Stimulated activated CD8-positive, alpha-beta memory T cell treated with anti-CD3 and anti-CD28 coated beads, Interleukin-7, amount 100 ng/mL, for 4 hours (primary cell): ENCODE measurements at places on chromosomes 1 and 21.

DNA sequence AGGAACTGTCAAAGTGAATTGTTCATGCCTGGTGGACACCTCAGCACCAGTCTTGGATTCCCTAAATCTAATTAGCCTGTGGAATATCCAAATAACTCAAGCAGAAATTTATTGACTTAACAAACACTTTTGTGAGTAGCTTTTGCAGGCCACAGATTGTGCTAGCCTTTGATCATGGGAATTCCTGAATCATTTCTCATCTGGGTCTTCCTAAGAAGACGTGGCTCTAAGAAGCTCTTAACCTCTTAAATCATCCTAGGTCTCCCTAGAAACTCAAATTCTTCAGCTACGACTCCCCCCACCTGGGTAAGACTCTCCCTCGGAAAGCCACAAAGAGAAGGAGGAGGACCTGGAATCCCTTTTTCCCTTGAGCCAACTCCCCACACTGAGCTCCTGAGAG, 53.8 kb upstream of the PSEN2 start:
- no peak for DNase-seq

DNA sequence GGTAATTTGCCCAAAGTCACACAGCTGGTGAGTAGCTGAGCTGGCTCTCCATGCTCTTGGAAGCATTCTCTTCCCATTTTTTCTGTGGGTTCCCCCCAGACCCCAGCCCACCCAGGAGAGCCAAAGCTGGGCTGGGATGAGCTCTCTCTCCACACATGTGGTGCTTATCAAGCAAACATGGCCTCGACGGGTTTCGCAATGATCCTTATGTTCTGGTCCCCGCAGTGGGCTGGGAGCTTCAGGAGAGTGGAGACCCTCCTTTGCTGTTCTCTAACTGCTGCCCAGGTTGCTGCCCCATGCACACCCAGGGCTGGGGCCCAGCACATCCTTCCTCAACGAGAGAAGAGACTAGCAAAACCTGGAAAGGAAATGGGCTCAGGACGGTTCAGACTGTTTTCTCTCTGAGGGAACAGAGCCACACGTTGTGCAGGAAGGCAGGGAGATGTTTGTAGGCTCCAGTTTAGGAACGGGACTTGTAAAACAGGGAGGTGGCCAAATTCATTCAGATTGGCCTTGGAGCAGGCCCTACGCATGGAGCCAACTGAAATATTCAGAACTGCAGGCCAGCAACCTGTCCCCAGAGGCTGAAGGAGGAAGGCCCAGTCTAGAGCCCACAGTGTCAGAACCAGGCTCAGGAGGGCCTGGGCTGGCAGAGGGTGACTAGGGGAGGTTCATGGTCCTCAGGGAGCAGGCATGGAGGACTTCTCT, 27.2 kb upstream of the CSF1 start:
- DNase-seq = no peak

DNA sequence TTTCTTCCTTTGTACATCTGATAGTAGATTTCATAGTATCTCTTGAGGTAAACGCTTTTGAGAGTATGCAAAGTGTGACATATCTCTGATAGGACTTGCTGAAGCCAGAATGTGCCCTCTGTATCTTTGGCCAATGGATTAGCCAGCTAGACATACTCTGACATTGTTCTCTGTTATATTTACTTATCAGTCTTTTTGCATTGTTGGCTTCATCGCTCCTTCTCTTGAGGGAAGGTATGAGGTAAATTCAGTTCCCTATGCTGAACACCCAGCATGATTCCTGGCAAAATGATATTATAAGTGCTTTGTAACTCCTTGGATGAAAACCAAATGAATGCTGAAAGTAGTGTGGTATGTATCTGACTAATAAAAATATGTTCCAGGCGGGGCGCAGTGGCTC, 163.2 kb upstream of the CACYBP start:
- no peak for DNase-seq

GRCh38 chr21:14542638-14543037, 3.5 kb downstream of the SAMSN1 start:
- no peak for DNase-seq

DNA sequence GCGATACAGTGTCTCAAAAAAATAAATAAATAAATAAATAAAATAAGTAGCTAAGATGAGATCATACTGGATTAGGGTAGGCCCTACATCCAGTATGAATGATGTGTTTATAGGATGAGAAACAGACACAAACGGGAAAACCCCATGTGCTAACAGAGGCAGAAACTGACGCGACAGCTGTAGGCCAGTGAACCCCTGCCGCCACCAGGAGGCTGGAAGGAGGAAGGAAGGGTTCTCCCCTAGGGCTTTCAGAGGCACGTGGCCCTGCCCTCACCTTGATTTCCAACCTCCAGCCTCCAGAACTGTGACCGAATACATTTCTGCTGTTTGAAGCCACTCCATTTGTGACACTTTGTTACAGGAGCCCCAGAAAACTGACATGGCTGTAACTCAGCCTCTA, 38.5 kb downstream of the CHD5 start:
- DNase-seq = no peak

DNA sequence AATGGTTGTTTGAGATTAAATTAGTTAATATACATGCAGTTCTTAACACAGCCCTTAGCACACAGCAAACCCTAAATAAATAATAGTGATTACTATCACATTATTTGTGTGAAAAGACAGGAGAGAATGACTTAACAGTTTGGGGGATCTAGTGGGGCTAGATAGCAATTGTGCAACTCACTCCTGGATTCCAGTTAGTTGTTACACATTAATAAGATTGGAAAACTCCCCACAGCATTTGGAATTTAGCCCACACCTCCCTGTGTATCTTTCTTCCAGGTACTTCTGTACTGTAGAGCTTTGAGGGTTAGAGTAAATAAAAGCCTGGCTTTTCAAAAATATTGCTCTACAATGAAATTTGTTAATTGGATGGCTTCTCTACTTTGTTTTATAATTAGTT, 93.2 kb downstream of the KCTD3 start:
- no peak for DNase-seq

DNA sequence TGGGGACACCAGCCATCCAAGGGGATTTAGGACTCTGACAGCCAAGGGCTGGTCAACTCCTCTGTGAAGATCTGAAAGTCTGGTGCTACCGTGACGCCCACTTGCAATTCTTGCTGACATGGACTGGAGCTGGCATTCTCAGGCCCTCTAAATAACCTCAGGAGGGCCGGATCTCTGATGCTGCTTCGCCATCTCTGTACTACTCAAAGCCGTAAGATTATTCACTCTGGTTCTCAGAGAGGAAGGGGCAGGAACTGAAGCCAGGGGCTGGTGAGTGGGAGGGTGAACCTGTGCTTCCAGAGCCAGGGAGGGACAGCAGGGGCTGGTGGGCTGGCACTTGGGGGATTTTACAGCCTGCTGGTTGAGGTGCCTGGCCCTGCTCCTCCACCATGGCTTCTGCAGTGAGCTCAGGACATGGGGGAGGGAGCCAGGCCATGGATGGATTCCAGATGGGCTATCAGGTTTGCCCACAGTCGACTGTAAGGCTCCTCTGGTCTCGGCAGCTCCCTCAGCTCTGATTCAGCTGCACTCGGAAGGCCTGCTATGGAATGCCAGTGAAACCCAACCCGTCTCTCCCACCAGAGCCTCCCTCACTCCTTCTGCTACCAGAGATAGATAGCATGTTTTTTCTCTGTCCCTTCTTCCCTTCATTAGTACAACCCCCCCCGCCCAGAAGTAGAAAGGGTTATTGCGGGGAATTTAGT, 84.5 kb downstream of the PLXNA2 start:
- no peak for DNase-seq

- DNase-seq = no peak
These were observed 21.4 kb downstream of the FRRS1 start for GRCh38 chr1:99745061-99745460.

- no peak for DNase-seq
These were observed 141.7 kb upstream of the EDN2 start for GRCh38 chr1:41626146-41626545.

DNA sequence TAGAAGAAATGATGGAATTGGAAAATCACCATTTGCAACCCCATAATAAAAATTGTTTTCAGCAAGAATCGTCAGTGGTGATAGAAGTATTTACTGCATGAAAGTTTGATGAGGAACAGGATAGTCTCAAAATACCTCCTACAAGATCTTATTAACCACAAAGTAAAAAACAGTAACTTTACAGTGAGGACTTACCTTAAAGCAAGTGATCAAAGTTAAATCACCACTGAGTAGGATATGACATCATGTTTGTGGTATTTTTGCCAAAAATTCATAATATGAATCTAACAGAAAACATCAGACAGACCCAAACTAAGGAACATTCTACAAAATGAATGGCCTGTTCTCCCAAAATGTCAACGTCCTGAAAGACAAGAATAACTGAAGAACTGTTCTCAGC, 19.9 kb downstream of the ALDH9A1 start:
- DNase-seq = no peak

- DNase-seq = no peak
These were observed 24.1 kb downstream of the DSTYK start for GRCh38 chr1:205187420-205187819.

DNA sequence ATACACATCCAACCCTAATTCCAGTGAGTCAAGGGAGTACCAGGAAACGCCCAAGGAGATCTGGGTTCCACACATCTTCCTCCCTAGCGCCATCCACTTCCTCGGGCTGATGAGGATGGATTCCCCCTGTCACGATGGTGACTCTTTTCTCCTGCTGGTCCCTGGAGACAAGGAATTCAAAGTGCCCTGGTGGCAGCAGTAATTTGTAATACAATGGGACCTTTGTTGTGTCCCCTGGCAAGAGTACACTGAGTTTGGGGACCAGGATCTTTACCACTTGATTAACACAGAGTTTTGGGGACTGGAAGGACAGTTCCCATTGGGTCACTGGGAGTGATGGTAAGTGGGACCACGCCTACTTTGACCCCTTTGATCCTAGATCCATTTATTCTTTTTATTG, 9.4 kb upstream of the JAK1 start:
- DNase-seq = no peak

DNA sequence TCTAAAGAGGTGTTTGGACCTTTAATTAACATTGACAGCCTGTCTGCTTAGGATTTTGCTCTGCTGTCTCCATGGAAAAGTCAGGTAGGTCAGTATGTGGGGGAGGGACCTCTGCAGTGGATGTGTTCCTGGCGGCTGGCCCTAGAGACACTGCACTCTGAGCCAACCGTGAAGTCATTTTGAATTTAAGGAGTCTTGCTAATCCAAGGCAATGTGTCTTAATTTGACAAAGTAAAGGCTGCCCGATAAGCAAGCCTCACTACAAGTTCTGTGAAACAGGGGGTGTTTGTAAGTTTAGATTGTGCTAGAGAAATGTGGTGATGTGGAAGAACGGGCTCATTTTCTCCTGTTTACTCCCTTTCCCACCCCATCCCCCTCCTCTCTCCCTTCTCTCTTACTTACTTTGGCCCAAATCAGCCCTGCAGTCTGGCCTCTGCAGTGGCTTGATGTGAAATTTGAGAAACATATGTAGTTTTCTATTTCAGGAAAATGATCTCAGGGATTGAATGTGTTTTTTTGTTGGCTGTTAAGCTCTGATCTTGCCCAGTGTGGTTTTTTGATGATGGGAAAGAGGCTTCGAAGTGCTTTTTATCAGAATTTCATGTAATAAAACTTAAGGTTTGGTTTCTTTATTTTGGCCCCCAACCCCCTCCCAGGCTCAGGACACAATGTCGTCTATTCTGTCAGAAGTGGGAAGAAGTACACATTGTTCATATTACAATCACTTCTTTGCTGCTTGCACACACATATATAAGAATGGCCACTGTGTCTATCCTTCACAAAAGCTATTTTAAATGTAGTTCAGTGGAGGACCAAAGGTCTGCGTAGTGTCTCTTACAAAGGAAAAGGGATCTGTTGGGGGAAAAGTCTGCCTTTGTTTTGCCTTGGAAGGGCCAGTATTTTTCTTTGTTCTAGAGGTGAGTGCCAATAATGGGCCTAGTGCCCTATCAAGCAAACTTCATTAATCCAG, 96.6 kb downstream of the FGGY start:
- no peak for DNase-seq

GRCh38 chr1:80841261-80841660, 959.5 kb upstream of the ADGRL2 start:
- no peak for DNase-seq

DNA sequence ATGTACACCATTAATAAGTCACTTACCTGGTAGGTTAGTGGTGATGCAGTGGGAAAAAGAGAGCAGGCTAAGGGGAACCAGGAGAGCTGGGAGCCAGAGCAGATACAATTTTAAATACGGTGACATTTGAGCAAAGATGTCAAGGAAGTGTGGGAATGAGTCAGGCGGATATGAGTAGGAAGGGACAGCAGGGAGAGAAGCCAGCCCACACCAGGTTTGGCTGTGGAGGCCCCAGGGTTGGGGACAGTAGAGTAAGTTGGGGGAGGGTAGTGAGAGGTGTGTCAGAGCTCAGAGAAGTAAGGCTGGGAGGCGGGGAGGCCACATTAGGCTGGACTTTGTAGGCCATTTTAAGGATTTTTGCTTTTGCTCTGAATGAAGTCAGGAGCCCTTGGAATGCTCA, 482.0 kb downstream of the DISC1 start:
- no peak for DNase-seq

DNA sequence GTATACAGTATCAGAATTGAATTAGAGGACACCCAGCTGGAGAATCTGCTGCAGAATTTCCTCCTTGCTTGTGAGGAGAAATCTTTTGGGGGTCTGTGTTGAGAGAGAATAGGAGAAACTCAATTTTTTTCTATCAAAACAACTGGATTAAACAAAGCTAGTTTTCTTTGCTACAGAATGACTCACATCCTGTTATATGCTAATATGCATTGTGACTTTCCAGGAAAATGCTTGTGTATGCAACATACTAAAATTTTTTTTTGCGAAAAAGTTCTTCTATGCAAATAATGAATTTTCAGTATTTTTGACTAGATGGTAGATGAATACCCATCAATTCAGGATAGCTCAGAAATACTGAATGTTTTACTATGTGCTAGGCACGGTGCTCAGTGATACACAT, 2.2 kb downstream of the VAMP4 start:
- DNase-seq = no peak

DNA sequence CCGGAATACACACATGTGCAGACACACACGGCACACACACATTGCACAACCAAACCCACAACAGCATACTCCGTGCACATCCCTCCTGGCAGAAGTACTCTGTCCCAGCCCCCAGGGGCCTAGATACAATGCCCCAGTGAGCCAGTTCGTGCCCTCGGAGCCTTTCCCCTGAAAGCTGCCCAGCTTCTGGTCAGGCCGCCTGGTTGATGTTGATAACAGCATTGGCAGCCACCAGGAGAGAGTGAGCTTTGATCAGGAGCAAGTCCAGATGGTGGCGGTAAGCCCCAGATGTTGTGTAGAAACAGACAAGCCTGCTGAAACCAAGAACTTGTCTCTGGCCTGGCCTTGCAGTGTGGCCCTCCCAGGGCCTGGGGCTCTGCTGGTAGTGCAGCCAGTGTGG, 109.1 kb downstream of the GRIK3 start:
- no peak for DNase-seq
